Sciatic nerve (tissue), 2 donors: ENCODE measurements at places on chromosomes 4 and X.

DNA sequence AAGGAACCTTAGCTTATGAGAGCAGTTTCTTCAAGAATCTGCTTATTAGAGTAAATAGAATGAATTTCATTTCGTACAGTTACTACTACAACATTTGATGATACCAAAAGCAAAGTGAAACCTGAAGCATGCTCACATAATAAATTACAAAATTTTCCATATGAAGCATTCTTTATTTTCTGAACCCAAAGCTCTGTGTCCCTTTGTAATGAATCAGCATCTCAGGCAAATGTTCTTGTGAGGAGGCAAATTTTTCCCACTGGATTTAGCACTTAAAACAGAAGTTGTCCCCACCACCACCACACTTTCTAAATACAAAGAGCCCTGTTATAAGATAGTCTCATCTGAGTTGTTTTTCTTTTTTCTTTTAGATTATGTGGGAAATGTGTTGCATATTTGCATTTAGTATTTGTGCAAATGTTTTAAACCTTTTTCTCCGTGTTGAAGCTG, 70.7 kb upstream of the NFKB1 start:
- no peak for DNase-seq

DNA sequence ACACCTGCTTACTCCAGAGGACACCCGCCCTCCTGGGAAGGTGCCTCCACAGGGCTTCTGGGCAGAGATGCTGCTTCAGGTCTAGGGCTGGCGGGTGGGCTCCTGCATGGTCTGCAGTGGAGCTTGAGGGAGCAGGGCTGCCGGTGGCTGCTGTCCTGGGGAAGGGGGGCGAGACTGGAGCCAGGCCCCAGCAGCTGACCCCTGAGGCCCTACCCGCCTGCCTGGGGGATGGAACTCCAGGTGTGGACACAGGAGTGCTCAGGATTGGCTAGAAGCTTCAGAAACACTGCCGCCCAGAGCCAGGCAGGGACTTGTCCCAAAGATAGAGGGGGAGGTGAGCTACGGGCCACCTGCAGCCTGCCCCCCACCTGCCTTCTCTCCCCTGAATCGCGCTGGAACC, 33.0 kb upstream of the ADRA2C start:
- no peak for DNase-seq

DNA sequence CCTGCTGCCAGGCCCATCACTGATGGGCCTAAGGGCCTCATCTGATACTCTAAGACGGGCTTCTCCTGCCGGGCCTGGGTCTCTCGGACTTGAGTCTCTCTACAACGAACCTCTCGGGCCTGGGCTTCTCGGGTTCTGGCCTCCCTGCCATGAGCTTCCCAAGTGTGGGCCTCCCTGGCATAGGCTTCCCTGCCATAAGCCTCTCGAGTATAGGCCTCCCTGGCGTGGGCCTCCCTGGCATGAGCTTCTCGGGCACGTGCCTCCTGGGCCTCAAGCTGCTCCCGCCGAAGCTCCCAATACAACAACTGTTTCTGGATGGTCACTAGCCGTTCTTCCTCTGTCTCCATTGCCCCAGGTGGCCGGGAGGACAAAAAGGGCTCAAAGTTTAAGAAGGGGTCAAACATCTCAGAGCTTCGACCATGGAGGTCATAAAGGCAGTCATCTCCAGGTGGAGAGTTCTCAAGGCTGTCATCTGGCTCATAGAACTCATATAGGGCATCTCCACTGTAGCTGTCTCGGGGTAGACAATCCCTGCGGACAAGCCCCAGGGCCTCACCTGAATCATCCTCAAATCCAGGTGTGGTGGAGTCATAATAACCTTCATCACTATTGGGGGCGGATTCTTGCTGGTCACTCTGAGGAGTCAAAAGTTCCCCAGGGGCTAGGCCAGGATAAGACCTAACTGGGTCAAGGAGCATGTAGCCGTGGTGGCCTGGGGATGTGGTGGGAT, 14.1 kb downstream of the AMER1 start:
- no peak for DNase-seq

- DNase-seq, result no peak
Observed at GRCh38 chr4:145731028-145731427, 51.1 kb downstream of the C4orf51 start.

- DNase-seq, result no peak
Observed at GRCh38 chr4:184416913-184417734, 57.2 kb downstream of the IRF2 start.

- DNase-seq, result no peak
Observed at GRCh38 chrX:51837451-51837850, 56.0 kb upstream of the MAGED1 start.

DNA sequence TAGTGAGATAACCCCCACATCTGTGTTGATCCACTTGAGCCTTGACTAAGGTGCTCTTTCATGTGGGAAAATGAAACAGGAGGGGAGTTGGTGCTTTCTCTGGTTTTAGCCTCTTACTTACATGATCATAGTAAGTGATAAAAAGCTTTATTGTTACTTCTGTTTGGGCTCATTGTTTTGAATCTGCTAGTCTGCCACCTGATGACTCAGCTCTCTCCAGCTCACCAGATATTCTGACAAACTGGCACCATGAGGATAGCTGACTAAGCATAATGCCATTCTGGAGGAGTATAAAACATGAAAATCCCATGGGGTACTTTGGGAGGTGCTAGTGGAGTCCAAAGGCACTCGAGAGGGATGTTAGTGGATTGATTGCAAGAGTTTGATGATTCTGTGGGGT, 824.0 kb downstream of the RAPGEF2 start:
- no peak for DNase-seq

GRCh38 chr4:12965334-12965733, 518.8 kb downstream of the RAB28 start:
- DNase-seq, result no peak

- no peak for DNase-seq
Observed at GRCh38 chr4:15779809-15780208, 1.7 kb downstream of the CD38 start.

DNA sequence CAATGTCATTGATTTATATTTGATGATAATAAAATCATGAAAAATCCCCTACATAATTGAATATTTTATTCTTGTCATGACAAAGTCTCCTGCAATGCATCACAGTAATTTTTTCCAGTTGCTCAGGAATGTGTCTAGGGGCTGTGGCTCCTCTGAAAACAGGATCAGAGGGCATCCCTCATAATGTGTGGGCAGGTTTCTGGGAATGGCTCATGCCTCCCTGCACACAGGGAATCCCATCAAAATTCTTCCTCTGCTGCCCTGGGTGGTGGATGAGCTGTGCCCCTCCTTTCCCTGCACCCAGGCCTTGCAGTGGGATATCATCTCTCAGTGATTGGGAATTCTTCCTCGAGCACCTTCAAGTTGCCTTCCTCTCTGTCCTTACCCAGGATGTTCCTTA, 20.4 kb upstream of the PUDP start:
- no peak for DNase-seq

DNA sequence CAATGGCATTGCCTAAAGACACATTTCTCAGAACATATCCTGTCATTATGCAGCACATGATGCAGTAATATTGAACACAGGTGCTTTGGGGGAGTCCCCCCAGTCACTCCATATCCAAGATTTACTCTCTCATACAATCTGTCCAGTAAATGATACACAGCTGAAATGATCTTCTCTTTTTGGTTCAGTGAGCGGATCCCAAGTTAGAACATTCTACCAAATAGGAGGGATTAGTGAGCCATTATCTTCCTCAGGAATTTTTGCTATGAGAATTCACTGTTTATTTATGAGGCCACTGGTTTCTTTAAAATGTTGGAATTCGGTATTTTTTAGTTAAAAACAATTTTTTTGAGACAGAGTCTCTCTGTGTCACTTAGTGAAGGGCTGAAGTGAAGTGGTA, 96.5 kb downstream of the TRAPPC11 start:
- DNase-seq, result no peak

GRCh38 chrX:139112432-139112831, 400.9 kb upstream of the FGF13 start:
- DNase-seq, result no peak

GRCh38 chr4:11438647-11439046, 10.0 kb upstream of the HS3ST1 start:
- DNase-seq, result no peak

- no peak for DNase-seq
Observed at GRCh38 chr4:151323667-151324066, 1.7 kb downstream of the SH3D19 start.

DNA sequence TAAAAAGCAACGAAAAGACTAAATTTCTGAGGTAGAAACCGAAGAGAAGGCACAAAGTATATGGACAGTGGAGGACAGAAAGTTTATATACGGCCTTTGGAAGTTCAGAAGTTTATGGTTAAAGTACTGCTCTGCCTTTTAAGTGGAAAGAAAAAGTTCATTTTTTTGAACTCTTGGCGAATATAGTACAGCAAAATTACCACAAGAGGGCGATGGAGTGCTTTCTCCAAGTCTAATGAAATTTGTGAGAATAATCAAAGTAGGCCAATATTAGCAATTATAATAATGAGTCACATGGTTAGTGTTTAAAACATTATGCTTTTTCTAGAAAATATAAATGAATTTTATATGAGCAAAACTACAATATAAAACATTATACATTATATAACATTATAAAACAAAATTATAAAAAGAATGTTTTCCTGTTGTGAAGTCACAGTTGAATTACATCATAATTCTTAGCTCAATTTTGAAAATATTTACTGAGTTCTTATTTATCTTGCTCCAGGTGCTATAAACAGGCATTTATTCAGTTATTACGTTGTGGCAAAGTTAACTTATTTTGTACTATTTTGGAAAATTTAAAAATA, 136.2 kb upstream of the BMPR1B start:
- DNase-seq, result no peak

GRCh38 chr4:13527981-13528820, 16.1 kb downstream of the NKX3-2 start:
- no peak for DNase-seq

- no peak for DNase-seq
Observed at GRCh38 chr4:67549123-67549522, 3.8 kb upstream of the CENPC start.

GRCh38 chr4:25351777-25352416, 25.2 kb upstream of the ANAPC4 start:
- DNase-seq, result no peak

GRCh38 chr4:110631584-110632505, 9.0 kb upstream of the PITX2 start:
- DNase-seq, result peak; percentile 78

- DNase-seq, result no peak
Observed at GRCh38 chr4:52052475-52052780, 1.3 kb downstream of the SPATA18 start.

DNA sequence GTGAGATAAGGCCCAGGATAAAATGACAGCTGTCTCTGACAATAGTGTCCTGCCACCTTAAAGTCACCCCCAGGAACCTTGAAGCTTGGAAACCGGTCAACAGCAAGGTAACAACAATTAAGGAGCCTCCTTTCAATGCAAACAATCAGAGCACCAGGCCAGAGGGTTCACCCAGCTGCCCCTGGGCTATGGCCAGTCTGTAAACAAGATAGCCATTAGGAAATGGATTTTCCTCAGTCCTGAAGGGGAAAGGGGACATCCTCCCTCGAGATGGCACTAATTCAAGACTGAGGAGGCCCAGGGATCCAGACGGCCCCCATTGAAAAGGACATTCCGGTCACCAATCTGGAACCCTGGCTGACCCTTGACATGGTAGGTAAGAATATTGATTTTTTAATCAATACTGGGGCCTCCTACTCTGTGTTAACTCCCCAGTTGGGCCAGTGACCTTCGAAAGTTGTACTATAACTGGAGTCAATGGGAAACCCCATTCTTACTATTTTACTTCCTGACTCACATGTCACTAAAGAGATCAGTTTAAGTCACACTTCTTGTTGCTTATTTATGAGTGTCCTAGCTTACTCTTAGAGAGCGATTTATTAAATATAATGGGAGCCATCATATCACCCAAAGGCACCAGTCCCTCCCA, 61.7 kb upstream of the CT45A1 start:
- DNase-seq, result no peak

- DNase-seq, result no peak
Observed at GRCh38 chr4:81494031-81494431, 22.3 kb upstream of the RASGEF1B start.

DNA sequence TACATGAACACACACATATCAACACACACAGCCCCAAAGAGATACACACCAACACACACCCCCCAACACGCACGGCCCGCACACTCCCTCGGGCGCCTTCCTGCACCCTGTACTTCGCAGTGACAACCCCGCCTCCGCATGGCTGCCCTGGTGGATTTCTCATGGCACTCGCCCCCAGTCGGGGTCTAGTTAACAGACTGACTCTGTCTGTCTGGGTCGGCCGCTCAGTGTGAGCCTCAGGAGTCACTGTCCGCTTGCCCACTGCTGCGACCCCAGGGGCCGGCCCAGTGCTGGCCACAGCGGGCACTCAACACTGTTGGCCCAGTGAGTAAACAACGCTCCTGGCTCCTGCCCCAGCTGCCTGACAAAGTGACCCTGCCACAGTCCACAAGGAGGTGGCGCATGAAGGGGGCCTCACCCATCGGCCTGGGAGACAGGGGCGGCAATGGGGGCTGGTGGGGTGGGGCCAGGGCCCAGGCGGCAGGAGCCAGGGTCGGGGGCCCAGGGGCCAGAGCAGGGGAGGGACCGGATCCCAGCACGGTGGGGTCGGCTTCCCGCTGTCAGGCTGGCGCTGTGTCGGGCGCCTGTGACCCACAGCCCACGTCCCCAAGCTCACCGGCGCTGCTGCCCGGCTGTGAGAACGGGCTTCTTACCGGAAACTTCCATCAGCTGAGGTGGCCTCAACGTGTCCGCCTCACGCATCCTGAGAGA, 40.2 kb upstream of the MAN2B2 start:
- DNase-seq, result no peak

DNA sequence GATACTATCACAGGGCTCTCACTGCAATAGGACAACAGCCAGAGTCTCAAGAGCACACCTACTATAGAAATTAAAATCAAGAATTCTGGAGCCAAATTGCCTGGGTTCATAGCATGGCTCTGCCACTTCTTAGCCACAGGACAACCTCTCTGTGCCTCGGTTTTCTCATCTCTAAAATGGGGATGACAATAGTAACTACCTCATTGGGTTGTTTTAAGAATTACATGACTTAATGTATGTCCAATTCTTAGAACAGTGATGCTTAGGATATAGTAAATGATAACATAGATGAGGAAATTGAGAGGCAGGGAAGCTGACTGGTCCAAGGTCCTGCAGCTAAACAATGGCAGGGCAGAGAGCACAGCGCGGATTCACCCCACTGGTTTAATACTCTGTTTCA, 11.0 kb upstream of the ODAPH start:
- no peak for DNase-seq

DNA sequence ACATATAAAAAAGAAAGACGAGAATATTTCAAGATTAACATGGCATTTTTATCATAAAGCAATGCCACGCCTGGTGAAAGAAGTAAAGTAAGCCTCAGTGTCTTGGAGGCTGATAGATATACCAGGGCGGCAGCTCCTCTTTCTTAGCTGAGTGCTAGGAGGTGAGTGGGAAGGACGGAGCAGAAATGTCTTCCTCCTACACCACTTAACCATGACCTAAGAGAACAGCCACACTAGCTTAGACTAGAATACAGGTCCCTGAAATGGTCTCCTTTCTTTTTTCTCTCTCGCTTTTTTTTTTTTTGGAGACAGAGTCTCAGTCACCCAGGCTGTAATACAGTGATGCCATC, 75.0 kb downstream of the NAF1 start:
- DNase-seq, result no peak
